Esophagus mucosa (tissue), 1 donor: ENCODE measurements at places on chromosomes 7 and 10. TPM values are rescaled to one million over a fixed set of nuclear protein-coding genes. Genes with fewer than 3 reads are reported as not detected.

GRCh38 chr10:91295346-91295745 lies 74.9 kb downstream of the PCGF5 start:
- no peak for ATAC-seq

GRCh38 chr7:148909568-148909967 lies 25.5 kb upstream of the EZH2 start:
- no peak for ATAC-seq

The PHYH gene
- total RNA-seq = 5.7 TPM

The SYCE1 gene
- not detected for total RNA-seq

- ATAC-seq = no peak
These were observed 223.3 kb upstream of the GPR26 start for GRCh38 chr10:123442901-123443300.

DNA sequence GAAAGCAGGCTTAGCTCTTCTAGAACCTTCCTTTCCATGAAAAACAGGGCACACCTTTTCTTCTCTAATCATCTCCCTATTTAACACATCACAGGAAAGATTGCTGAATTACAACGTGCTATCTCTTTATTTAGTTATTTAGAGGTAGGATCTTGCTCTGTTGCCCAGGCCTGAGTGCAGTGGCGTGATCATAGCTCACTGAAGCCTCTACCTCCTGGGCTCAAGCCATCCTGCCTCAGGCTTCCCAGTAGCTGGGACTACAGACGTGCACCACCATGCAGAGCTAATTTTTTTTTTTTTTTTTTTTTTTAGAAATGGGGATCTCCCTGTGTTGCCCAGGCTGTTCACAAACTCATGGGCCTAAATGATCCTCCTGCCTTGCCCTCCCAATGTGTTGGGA lies 251.2 kb downstream of the PRPF18 start:
- no peak for ATAC-seq

The ACTL6B gene
- not detected for total RNA-seq

The CYP26C1 gene
- not detected for total RNA-seq
